Kidney epithelial cell (primary cell): ENCODE measurements at places on chromosomes 1 and 21.

GRCh38 chr1:27405074-27405473, 12.7 kb downstream of the GPR3 start:
- DNase-seq: no peak

- no peak for DNase-seq
Measured at GRCh38 chr1:44576456-44577150, 97.7 kb downstream of the TMEM53 start.

DNA sequence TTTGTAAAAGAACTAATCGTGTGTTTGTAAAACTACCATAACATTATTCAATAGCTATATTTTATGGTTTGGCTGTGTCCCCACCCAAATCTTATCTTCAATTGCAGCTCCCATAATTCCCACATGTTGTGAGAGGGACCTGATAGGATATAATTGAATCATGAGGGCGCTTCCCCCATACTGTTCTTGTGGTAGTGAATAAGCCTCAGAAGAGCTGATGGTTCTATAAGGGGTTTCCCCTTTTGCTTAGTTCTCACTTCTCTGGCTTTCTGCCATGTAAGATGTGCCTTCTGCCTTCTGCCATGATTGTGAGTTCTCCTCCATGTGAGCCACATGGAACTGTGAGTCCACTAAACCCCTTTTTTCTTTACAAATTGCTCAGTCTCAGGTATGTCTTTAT, 1372.3 kb downstream of the AMY1C start:
- DNase-seq: no peak

- no peak for DNase-seq
Measured at GRCh38 chr21:44477712-44478111, 22.4 kb downstream of the LRRC3 start.

GRCh38 chr1:187433598-187433997, 604.8 kb downstream of the PLA2G4A start:
- DNase-seq: no peak

GRCh38 chr21:45970674-45971615, 10.6 kb upstream of the COL6A1 start:
- DNase-seq: no peak

- DNase-seq: no peak
Measured at GRCh38 chr1:70892930-70893329, 154.7 kb downstream of the PTGER3 start.

DNA sequence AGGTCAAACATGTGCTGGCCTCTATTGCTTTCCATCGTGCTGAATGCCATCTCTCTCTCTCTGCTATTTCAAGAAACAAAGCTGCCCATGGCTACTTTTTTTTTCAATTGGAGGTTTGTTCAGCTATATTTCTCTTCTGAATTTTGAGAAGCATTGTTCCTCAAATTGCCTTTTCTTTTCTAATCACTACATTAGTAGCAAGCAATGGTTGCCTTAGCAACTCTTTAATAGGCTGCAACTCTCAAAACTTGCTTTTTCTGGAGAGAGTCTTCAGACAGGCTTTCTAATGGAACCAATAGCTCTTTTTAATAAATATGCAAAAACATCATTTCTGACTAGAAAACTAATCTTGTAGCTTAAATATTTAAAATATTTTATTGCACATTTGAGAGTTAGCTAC, 439.0 kb downstream of the LRRIQ3 start:
- DNase-seq: no peak
